Smooth muscle cell of the pulmonary artery (primary cell): ENCODE measurements at places on chromosomes 1 and 21. TPM values are rescaled to one million over a fixed set of nuclear protein-coding genes. Genes with fewer than 3 reads are reported as not detected.

The SLC35E2B gene
- 39.8 and 45.2 TPM in 2 replicates for total RNA-seq

The HMGN2 gene
- total RNA-seq: 134 and 199 TPM in 2 replicates

The GBP6 gene
- not detected in 2 replicates for total RNA-seq

The LRRC71 gene
- total RNA-seq: 0.13 TPM in 1 of 2 replicates, not detected in the other

The OR2L13 gene
- not detected in 2 replicates for total RNA-seq

The F13B gene
- not detected in 2 replicates for total RNA-seq

The PIGV gene
- total RNA-seq: 14.5 and 22.2 TPM in 2 replicates

The KRTAP11-1 gene
- total RNA-seq: not detected in 2 replicates

The TINAGL1 gene
- 133 and 442 TPM in 2 replicates for total RNA-seq
